Kidney epithelial cell (primary cell): ENCODE measurements at places on chromosomes 1 and 21. TPM values are rescaled to one million over a fixed set of nuclear protein-coding genes. Genes with fewer than 3 reads are reported as not detected.
A peak's percentile ranks its signal among the peaks of the same experiment; 100 is the strongest.

- DNase-seq = no peak
Observed at GRCh38 chr1:241172486-241172885, 184.5 kb downstream of the RGS7 start.

DNA sequence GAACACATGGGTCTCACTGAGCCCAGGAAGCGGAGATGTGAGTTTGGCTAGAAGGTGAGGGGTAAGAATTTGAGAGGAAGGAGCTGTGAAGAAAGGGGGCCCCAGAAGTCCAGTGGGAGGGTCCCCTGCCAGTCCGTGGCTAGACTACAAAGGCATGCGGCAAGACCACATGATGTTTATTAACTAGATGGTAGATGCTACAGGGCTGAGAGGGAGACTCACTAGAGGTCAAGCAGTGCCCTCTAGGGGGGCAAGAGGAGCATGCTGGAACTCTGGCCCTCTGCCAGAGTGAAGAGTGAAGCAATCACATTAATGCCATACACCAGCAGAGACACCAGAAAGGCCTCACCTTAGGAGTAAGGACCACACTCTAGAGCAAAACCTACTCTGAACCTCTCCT is 12.2 kb downstream of the KIAA0319L start:
- DNase-seq = no peak

DNA sequence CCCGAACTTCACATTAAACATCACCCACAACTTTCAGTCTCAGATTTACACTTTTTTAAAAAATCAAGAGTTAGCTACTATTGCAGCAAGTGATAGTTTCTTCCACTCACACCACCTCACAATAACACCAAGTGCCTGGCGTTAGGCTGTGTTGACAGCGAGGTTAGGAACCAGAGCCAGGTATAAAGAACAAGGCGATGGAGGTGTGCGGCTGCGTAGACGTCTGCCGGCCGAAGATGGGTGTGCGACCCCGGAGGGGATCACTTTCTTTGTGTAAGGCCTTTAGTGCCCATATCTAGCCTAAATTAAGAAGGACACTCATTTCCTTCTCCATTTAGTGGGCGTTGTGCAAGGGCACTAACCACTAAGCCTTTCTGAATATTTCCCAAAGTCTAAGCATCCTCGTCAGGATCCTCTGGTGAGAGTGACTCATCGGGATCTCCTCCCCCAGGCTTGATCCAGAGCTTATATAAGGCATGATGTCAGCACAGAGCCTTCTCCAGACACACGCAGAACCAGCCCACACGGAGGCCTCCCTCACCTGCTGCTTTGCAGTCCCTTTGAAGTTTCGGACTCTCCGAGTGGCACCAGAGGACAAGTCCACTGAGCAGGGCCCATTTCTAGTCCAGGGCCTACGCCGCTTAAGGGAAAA is 11.8 kb downstream of the NHLH2 start:
- peak; percentile 62 for DNase-seq

The SLAMF9 gene
- not detected in 2 replicates for total RNA-seq

DNA sequence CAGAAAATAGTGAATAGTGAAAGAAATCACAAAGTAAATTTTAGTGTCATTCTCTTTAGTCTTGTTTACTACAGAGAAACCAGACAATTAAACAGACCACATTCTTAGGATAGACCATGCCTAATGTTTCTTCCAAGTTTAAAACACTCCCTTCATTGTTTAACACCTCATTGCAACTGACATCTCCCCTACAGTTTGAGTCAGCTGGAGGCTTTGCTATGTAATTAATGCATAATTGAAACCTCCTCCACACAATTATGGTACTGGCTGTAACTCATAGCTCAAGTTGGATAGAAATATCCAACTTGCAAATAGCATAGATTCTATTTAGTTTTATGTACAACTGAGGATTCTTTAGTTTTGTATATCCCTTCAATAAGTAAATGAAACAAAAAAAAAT is 35.2 kb upstream of the B3GALT2 start:
- DNase-seq = no peak
